Keratinocyte (primary cell): ENCODE measurements at places on chromosomes 6 and 20.

DNA sequence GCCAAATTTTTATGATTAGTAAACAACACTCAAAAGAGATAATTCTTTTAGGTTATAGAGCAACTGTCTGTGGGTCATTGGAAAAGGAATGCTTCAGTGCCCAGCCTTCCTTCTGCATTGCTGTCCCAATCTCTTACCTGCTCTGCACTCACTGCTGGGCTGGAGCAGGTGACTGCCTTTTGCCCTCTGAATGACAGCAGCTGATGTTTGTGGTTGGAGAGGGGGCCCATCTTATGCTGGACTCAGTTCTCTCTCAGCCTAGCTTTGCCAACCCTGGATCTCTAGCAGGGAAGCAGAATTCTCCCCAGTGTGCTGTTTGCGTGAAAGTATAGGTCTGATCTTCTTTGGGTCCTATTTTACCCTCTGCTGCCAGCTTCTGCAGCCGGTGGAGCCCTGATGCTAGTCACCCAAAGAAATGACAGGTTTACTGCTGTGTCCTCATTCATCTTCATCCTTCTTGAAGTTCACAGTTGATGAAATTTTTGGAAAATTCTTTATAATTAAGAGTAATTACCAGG, 193.5 kb downstream of the ARID1B start:
- DNase-seq, result no peak

DNA sequence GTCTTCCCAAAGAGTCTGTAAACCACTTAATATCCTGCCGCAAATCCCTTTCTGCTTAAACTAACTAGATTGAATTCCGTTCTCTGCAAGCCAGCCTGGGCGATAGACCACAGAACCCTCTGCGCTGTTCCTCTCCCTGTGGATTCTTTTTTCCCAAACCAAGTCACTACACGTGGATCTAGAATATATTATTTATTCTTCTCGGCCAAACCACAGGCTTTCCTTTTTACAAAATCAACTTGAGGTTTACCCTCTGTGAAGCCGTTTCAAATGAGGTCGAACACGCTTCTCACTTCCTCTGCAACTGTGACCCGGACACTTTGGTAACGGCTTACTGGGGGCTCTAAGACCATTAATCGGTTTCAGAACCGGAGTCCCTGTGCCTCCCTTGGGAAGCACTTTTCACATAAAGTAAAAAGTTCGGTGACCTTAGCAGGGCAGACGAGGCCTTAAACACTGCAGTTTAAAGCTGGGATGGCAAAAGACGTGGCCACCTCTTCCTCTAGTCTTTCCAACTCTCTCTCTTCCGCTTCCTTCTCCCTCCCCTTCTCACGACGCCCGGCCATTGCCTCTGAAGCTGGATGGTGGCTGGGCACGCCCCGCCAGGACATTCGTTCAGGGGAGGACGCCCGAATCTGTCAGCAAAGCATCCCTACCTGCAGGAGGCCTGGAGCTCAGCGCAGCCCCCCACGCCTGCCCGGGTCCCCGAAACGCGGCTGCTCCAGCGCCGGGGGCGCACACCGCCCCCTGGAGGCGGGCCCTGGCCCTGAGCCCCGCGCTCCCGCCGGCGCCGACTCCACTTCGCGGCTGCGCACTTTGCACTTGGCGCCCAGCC, 55.0 kb upstream of the FOXC1 start:
- DNase-seq, result no peak

DNA sequence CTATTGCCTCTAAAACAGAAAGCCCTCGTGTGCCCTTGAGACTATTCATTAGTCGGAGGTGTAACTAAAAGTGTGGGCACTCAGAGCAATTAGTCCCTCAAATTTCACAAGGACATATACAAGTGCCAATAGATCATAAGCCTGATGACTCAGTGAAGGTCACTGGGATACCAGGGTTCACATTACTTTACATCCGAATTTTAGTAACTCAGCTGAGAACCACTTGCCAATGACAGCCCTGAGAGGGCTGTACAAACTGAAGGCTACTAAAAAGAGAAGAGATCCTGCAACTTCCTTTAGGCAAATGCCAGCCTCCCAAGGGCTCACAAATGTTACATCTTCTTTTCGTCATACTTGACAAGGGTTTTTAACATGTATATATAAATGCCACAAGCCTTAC, 369.6 kb downstream of the TENT5A start:
- no peak for DNase-seq

DNA sequence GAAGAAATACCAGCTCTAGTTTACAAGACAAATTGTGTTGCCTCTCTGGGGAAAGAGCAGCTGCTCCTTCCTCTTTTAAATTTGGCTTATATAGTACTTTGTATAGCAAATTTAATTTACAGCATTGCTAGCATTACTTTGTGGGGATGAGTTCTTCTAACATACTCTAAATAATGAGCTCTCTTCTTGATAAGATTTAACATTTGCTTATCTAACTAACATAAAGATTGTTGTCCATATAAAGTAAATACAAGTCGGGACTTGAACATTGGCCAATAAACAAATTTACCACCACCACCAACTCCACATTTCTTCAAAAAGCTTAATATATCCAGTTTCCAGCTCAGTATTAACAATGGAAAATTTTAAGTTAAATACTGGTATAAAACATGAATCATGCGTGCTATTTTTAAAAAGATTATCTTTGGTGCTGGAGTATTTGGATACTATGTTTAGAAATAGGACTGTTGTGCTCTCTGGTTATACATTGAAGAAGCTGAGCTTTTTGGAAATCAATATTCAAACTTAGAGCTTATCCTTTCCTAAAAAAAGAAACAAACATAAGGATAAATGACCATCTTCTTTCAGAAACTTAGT, 1146.9 kb upstream of the GJE1 start:
- no peak for DNase-seq

DNA sequence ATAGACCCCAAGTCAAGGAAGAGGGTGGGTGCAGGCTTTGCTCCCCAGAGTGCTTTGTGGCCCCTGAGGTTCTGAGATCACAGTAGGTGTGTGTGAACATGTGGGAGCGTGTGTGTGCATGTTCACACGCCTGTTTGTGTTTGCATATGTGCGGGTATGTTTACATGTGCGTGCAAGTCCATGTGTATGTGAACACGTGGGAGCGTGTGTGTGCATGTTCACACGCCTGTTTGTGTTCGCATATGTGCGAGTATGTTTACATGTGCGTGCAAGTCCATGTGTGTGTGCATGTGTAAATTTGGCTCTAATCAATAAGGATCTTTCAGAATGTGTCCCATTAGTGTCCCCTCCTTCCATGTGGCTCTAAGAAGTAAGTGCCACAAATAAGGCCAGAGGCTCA, 41.4 kb upstream of the PCMTD2 start:
- DNase-seq, result no peak

DNA sequence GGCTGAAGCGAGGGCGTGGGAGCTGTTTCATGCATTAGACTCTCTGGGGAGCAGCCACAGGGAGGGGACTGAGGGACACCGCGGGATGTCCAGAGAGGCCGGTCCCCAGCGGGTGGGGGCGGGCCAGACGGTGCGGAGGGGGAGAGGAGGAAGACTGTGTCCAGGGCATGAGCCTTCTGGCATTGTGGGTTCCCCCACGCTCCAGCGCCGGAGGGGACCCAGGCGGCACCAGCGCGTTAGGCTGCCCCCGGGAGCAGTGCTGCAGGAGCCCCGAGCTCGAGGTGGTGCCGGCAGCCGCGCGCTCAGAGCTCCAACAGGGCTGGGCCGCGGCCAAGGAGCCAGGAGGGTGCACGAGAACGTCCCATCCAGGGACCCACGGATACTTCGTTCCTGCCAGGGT, 14.4 kb downstream of the SLC22A3 start:
- DNase-seq, result no peak
